ENCODE measurements at places on chromosomes 3 and 15.

DNA sequence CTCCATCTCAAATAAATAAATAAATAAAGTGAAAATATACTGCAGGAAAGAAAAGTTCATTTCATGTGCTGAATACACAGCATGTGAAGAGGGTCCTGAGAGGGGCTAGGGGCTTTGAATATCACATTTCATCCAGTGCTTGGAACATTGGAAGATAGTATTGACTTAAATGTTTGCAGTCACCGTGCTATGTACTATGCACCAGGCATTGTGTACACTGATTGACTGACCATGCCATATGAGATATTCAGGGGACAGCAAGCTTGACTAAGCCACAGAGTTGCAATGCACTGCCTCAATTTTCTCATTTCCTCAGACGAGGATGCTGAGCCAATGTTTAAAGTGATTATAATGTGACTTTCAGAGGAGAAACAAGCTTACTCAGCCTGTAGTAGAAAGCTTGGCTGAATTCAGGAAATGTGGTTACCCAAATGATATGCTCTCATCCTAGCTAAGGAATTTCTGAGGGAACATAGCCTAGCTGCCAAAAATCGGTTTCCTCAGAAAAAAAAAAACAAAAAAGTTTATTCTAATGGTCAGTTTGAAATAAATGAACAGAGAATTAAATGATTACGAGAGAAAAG, 557.9 kb downstream of the FGF12 start:
- H3K36me3 ChIP-seq = no peaks in the 10 kb centered on the region
- no peaks in the 10 kb centered on the region for H3K27me3 ChIP-seq
- DNase-seq = no peak

GRCh38 chr3:24494618-24495325, at the start of gene THRB:
Gene THRB, minus strand, starts transcription at chr3:24494850.
- H3K27ac ChIP-seq = no peak within 1 kb of the TSS
- peak within 1 kb of the TSS; percentile 76 for H3K4me3 ChIP-seq

DNA sequence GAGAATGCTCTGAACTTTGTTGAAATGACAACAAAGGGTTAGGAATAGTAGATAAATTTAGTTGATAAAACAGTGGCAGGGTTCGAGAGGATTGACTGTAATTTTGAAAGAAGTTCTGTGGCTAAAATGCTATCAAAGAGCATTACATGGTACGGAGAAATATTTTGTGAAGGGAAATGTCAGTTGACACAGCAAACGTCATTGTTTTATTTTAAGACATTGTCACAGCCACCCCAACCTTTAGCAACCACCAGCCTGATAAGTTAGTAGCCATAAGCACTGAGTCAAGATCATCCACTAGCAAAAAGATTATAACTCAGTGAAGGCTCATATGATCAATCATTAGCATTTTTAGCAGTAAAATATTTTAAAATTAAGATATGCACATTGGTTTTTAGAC, 8.7 kb upstream of the ST3GAL6 start:
- no peaks in the 10 kb centered on the region for H3K4me1 ChIP-seq
- H3K27me3 ChIP-seq = peaks cover 89% of the 10 kb centered on the region
- DNase-seq = no peak
- no peak overlapping the region for H3K27ac ChIP-seq
- no peak overlapping the region for H3K4me3 ChIP-seq

GRCh38 chr3:73398084-73398483, 226.7 kb downstream of the PDZRN3 start:
- DNase-seq = peak; percentile 42
- no peak overlapping the region for H3K27ac ChIP-seq
- H3K27me3 ChIP-seq = no peaks in the 10 kb centered on the region
- peaks cover 83% of the 10 kb centered on the region for H3K36me3 ChIP-seq

DNA sequence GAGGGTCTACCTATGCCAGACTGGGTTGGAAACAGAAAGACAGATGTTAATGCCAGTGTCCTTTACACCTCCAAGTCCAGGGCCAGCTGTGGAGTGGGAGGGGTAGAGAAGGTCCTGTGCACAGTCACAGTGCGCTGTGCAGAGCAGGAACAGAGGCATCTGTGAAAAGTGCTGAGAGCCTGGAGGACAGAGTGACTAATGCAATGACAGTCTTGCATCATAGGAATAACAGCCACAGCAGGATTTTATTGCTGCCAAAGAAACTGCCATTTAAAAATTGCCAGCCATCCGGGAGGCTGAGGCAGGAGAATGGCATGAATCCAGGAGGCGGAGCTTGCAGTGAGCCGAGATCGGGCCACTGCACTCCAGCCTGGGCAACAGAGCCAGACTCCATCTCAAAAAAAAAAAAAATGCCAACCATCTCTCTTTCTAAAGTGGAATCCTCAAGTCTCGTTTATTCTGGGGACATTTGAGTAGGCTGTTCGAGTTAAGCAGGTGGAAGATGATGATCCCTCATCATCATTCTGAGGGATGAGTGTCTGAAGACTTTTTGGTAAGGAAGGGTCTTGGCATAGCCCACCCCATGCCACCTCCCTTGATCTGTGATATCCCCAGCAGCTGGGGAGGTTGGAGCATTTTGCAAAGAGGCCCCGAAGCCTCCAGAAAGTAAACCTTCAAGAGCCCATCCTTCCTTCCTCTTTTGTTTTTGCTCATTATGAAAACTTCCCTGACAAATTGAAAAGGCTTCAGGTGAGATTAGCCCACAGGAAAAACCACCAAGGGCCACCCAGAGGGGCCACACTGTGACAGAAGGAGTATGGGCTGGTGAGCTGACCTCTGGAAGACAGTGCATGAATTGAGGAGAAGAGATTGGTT, 7.7 kb downstream of the CCR2 start:
- no peaks in the 10 kb centered on the region for H3K36me3 ChIP-seq
- no peak overlapping the region for H3K4me3 ChIP-seq
- peaks cover 9% of the 10 kb centered on the region for H3K4me1 ChIP-seq

- no peaks in the 10 kb centered on the region for H3K27me3 ChIP-seq
- H3K4me3 ChIP-seq = no peak overlapping the region
- H3K4me1 ChIP-seq = no peaks in the 10 kb centered on the region
- no peak for DNase-seq
- H3K27ac ChIP-seq = no peak overlapping the region
These were observed 115.6 kb downstream of the CACNA2D3 start for GRCh38 chr3:54237788-54238502.

DNA sequence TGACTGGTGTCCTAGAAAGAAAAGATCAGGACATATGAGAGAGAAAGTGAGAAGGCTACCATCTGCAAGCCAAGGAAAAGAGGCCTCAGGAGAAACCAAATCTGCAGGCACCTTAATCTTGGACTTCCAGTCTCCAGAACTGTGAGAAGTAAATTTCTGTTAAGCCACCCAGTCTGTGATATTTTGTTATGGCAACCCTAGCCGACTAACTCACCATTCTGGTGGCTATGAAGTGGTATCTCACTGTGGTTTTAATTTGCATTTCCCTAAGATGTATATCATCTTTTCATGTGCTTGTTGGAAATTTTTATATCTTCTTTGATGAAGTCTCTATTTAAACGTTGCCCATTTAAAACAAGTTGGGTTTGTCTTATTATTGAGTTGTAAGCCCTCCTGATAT, 40.6 kb downstream of the ILDR1 start:
- H3K4me1 ChIP-seq = no peaks in the 10 kb centered on the region
- DNase-seq = no peak
- no peaks in the 10 kb centered on the region for H3K27me3 ChIP-seq
- H3K36me3 ChIP-seq = no peaks in the 10 kb centered on the region

- H3K36me3 ChIP-seq = no peaks in the 10 kb centered on the region
- H3K27me3 ChIP-seq = no peaks in the 10 kb centered on the region
- H3K4me3 ChIP-seq = no peak overlapping the region
- no peak for DNase-seq
- peaks cover 16% of the 10 kb centered on the region for H3K4me1 ChIP-seq
These were observed 86.7 kb upstream of the SNRPA1 start for GRCh38 chr15:101381671-101382212.

GRCh38 chr15:29613951-29614382, 208.3 kb downstream of the TJP1 start:
- H3K4me3 ChIP-seq = no peak overlapping the region
- H3K36me3 ChIP-seq = no peaks in the 10 kb centered on the region
- peak; percentile 84 for DNase-seq
- H3K27me3 ChIP-seq = no peaks in the 10 kb centered on the region

GRCh38 chr3:82883072-82883471, 1121.6 kb upstream of the GBE1 start:
- no peak overlapping the region for H3K4me3 ChIP-seq
- no peak for DNase-seq
- H3K36me3 ChIP-seq = no peaks in the 10 kb centered on the region
- no peak overlapping the region for H3K27ac ChIP-seq

GRCh38 chr3:129121792-129122411, at the start of gene RAB43:
Gene RAB43, minus strand, starts transcription at chr3:129121804. Its CDS starts 315 bp downstream, at chr3:129121489.
- H3K36me3 ChIP-seq = peaks cover 10% of the 10 kb centered on the region
- H3K4me1 ChIP-seq = peaks cover 30% of the 10 kb centered on the region
- peak within 1 kb of the TSS; percentile 89 for H3K4me3 ChIP-seq
- H3K27me3 ChIP-seq = no peaks in the 10 kb centered on the region
- no peak within 1 kb of the TSS for H3K27ac ChIP-seq

- H3K36me3 ChIP-seq = no peaks in the 10 kb centered on the region
- DNase-seq = no peak
- no peak overlapping the region for H3K27ac ChIP-seq
These were observed 66.0 kb downstream of the IGSF11 start for GRCh38 chr3:118968640-118969039.

GRCh38 chr3:168863561-168863960, 767.8 kb upstream of the GOLIM4 start:
- H3K27me3 ChIP-seq = no peaks in the 10 kb centered on the region
- H3K36me3 ChIP-seq = no peaks in the 10 kb centered on the region
- H3K4me3 ChIP-seq = no peak overlapping the region
- no peak overlapping the region for H3K27ac ChIP-seq
- no peak for DNase-seq
- no peaks in the 10 kb centered on the region for H3K4me1 ChIP-seq

GRCh38 chr3:150213577-150213976, 194.5 kb upstream of the TSC22D2 start:
- no peaks in the 10 kb centered on the region for H3K27me3 ChIP-seq
- DNase-seq = no peak
- no peak overlapping the region for H3K4me3 ChIP-seq
- peaks cover 4% of the 10 kb centered on the region for H3K4me1 ChIP-seq
- H3K27ac ChIP-seq = no peak overlapping the region

GRCh38 chr3:196531418-196531817, 16.3 kb upstream of the SMCO1 start:
- no peak overlapping the region for H3K4me3 ChIP-seq
- H3K36me3 ChIP-seq = no peaks in the 10 kb centered on the region
- DNase-seq = no peak
- H3K4me1 ChIP-seq = no peaks in the 10 kb centered on the region
- H3K27ac ChIP-seq = no peak overlapping the region

GRCh38 chr3:107643038-107643883, 120.5 kb downstream of the BBX start:
- DNase-seq = peak; percentile 65
- no peaks in the 10 kb centered on the region for H3K27me3 ChIP-seq
- H3K27ac ChIP-seq = no peak overlapping the region
- no peaks in the 10 kb centered on the region for H3K4me1 ChIP-seq
- peaks cover 7% of the 10 kb centered on the region for H3K36me3 ChIP-seq
- H3K4me3 ChIP-seq = no peak overlapping the region

DNA sequence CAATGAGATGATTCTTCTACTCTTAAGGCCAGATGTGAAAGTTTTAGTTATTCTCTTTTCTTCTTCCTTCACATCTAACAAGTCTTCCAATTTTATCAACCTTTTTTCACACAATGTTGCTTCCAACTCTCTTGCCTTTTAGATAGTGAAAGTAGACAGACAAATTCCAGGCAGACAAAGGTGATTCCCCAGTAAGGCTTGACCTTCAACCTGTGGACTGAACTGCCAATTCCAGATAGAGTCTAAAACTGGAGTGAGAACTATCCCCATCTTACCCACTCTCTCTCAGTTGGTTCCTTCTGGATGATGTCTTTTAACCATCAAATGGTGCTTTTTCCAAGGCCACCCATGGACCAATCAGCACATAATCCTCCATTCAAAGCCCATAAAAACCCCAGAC, 159.0 kb downstream of the NSUN3 start:
- H3K4me1 ChIP-seq = no peaks in the 10 kb centered on the region
- H3K27me3 ChIP-seq = no peaks in the 10 kb centered on the region
- peak overlapping the region; percentile 48 for H3K4me3 ChIP-seq
- H3K36me3 ChIP-seq = no peaks in the 10 kb centered on the region

- H3K27me3 ChIP-seq = no peaks in the 10 kb centered on the region
- no peaks in the 10 kb centered on the region for H3K36me3 ChIP-seq
- DNase-seq = no peak
- no peaks in the 10 kb centered on the region for H3K4me1 ChIP-seq
These were observed 220.7 kb downstream of the GBE1 start for GRCh38 chr3:81540787-81541186.

- no peak overlapping the region for H3K27ac ChIP-seq
- peaks cover 35% of the 10 kb centered on the region for H3K27me3 ChIP-seq
- DNase-seq = no peak
- H3K4me1 ChIP-seq = no peaks in the 10 kb centered on the region
- H3K36me3 ChIP-seq = no peaks in the 10 kb centered on the region
- H3K4me3 ChIP-seq = no peak overlapping the region
These were observed 400.2 kb downstream of the SOX2 start for GRCh38 chr3:182111967-182112366.

DNA sequence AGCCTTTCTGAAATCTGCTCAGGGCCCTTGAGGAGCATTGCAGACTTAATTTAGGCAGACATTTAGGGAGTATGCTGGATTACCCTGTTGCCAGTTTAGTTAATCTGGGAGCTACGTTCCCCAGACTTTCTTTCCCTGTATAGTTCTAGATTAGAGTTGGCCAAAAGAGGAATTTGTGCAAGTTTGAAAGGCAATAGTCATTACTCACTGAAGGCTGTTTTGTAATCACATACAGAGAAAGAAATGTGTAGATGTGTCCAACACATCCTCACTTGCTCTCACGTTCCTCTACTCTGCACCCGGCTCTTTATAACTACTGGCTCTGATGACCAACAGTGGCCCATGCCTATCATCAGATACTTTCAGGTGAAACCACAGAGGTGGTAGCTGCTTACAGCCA, 24.2 kb downstream of the MASP1 start:
- no peak overlapping the region for H3K27ac ChIP-seq
- no peaks in the 10 kb centered on the region for H3K27me3 ChIP-seq
- no peak overlapping the region for H3K4me3 ChIP-seq
- no peaks in the 10 kb centered on the region for H3K36me3 ChIP-seq
- no peak for DNase-seq
- H3K4me1 ChIP-seq = peaks cover 6% of the 10 kb centered on the region

GRCh38 chr3:154161806-154162205, 40.6 kb downstream of the ARHGEF26 start:
- H3K27ac ChIP-seq = no peak overlapping the region
- peaks cover 9% of the 10 kb centered on the region for H3K4me1 ChIP-seq
- H3K4me3 ChIP-seq = no peak overlapping the region

DNA sequence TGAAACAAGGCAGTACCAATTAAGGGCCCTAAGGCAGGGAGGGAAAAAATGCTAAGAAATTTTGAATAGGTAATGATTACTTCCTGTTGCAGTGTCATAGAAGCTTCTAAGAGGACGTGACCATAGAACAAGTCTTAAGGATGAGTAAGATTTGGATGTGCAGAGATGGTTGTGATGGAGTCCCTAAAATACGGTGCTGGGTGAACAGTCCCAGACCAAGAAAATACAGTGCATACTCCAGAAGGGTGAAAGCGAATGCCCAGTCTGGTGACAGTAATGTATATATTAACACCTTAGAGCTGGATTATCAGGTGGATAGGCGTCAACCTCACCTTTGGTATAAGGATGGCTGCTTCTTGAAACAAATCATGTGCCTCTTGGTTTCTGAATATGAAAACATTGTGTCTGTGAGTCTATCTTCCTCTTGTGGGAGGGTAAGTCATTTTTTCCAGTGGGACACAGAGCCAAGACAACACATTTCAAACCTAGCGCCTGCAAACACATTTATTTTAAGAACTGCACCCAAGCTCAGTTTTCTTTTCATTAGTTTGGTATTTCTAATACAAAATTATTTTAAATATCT, 101.2 kb upstream of the TP63 start:
- H3K27me3 ChIP-seq = no peaks in the 10 kb centered on the region
- no peak overlapping the region for H3K4me3 ChIP-seq
- no peaks in the 10 kb centered on the region for H3K4me1 ChIP-seq
- no peak for DNase-seq
- H3K36me3 ChIP-seq = no peaks in the 10 kb centered on the region
- no peak overlapping the region for H3K27ac ChIP-seq

Data from endodermal cell (in vitro differentiated cells).